Heart right ventricle (tissue), 16 donors: ENCODE measurements at places on chromosomes 5 and 9.

- no peak for DNase-seq
Measured at GRCh38 chr9:35605351-35606137, 482 bp downstream of the TESK1 start.

DNA sequence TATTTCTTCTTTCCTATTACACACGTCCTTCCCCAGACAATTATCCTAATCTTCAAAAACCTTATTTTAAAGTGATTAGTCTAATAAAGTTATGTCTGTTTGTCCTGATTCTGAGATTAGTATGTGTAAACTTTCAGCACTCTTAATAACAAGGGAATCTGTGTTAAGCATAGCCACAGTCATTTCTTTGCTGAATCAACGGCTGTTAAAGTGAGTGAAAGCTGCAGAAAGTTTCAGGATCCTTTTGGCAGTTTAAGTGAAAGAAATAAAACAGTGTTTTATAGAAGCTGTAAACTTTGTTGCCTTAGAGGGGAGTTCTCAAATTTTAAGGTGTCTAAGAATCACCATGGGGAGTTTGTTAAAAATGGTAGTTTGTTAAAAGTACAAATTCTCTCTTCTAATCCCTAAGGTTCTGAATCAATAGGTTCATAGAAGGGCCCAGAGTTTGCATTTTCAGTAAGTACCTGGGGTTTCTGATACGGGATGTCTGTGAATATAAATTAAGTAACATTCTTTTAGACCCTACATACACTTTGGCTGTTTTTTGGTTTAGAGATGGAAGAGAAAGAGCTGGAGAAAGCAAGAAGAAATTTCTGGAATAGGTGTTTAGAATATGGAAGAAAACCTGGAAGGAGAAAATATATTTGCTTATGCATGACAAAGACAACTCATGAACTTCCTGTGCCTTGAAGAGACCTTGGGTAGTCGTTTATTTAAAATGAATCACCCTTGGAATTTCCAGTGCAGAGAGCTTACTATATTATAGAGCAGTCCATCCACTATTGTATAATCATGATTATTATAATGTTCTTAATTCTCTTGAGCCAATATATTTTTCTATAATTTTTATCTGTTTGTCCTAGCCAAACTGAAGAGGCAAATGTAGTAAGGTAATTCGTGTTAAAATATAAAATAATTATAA, 45.7 kb downstream of the SCAMP1 start:
- no peak for DNase-seq

- peak; percentile 50 for DNase-seq
Measured at GRCh38 chr9:129568560-129569501, 52.1 kb downstream of the C9orf50 start.

- no peak for DNase-seq
Measured at GRCh38 chr5:159319363-159319762, 10.9 kb downstream of the IL12B start.

- no peak for DNase-seq
Measured at GRCh38 chr9:100063185-100063584, 35.6 kb downstream of the ERP44 start.

GRCh38 chr5:88404405-88404804, 135.8 kb upstream of the TMEM161B start:
- no peak for DNase-seq

GRCh38 chr5:20694121-20694520, 706.1 kb upstream of the CDH18 start:
- DNase-seq = no peak

DNA sequence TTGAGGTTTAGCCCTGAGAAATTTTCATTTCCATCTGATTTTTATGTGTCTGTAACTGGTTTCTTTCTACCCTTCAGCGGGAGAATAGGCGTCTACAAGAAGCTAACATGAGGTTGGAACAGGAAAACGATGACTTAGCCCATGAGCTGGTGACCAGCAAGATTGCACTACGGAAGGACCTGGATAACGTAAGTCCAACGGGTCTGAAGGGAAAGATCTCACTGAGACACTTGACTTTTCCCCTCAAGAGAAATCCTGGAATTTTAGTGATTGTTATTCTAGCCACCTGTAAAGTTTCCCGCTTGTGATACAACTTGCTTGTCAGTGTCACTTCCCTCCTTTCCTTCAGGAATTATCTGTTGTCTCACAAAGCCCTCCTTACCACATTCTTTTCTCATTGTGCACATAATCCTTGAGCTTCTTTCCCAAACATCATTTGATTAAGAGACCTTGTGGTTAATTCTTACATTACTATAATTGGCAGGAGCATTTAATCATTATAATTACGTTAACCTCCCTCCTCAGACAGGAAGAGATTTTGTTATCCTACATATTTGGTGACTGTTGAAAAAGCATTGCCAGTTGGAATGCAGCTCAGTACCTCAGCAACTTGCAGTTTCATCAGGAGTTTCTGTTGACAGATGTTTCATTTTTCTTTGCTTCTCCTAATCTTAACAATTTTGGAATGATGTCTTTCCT, 56.9 kb downstream of the GPR21 start:
- no peak for DNase-seq

DNA sequence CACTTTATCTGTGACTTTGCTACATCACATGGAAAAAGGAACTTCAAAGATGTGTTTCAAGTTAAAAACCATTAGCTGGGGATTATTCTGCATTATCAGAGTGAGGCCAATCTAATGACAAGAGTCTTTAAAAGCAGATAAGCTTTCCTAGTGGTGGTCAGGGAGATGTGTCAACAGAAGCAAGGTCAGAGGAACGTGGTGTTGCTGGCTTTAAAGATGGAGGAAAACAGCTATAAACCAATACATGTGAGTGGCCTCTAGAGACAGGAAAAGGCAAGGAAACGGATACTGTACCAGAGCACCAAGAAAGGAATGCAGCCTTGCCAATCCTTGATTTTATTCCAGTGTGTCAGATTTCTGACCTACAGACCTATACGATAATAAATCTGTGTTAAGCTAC, 204.2 kb downstream of the TAF11L14 start:
- DNase-seq = no peak
